A549 treated with DMSO at 1 μM for 4 hours (cell line): ENCODE measurements at places on chromosomes 6 and 20. TPM values are rescaled to one million over a fixed set of nuclear protein-coding genes. Genes with fewer than 3 reads are reported as not detected.

The ABHD16B gene
- 0.05 TPM in 1 of 5 replicates, not detected in the others for total RNA-seq

The MMP24 gene
- total RNA-seq = 18.1 to 20.7 TPM (median 19.9 TPM) in 5 replicates

The EPPIN gene
- not detected in 5 replicates for total RNA-seq

The GTSF1L gene
- not detected in 5 replicates for total RNA-seq

The SNAP91 gene
- total RNA-seq = 0.11 to 0.45 TPM (median 0.13 TPM) in 5 replicates

The ATG5 gene
- 18.3 to 27.1 TPM (median 24.5 TPM) in 5 replicates for total RNA-seq

The FERMT1 gene
- total RNA-seq = 18.0 to 23.1 TPM (median 18.5 TPM) in 5 replicates

The PPIL6 gene
- 2.2 to 3.3 TPM (median 2.7 TPM) in 5 replicates for total RNA-seq

The OR2H1 gene
- total RNA-seq = not detected in 5 replicates

The GMEB2 gene
- 8.9 to 12.1 TPM (median 11.2 TPM) in 5 replicates for total RNA-seq

The FOXA2 gene
- total RNA-seq = 14.3 to 19.5 TPM (median 17.5 TPM) in 5 replicates

The FOXC1 gene
- 6.5 to 10.0 TPM (median 8.9 TPM) in 5 replicates for total RNA-seq

The FAM217A gene
- not detected in 5 replicates for total RNA-seq

The LATS1 gene
- total RNA-seq = 6.6 to 10.2 TPM (median 9.2 TPM) in 5 replicates

The TMEM200A gene
- 0.07 to 0.08 TPM (median 0.08 TPM) in 5 replicates for total RNA-seq

The LINC00237 gene
- not detected in 5 replicates for total RNA-seq

The OXT gene
- not detected in 5 replicates for total RNA-seq

The ULBP3 gene
- total RNA-seq = 3.7 to 5.0 TPM (median 4.0 TPM) in 5 replicates

The LPIN3 gene
- total RNA-seq = 7.6 to 12.4 TPM (median 9.9 TPM) in 5 replicates

The OSBPL2 gene
- 17.9 to 22.3 TPM (median 18.9 TPM) in 5 replicates for total RNA-seq

The HLA-DRB1 gene
- not detected in 5 replicates for total RNA-seq

The GJA10 gene
- not detected in 5 replicates for total RNA-seq

The RSPO3 gene
- total RNA-seq = 116 to 130 TPM (median 127 TPM) in 5 replicates

The SAMD5 gene
- total RNA-seq = 0.69 to 1.1 TPM (median 0.79 TPM) in 5 replicates

The CLPSL2 gene
- total RNA-seq = 0.38 to 0.76 TPM (median 0.57 TPM) in 4 of 5 replicates, not detected in the other

The TMEM74B gene
- total RNA-seq = 3.6 to 4.7 TPM (median 3.9 TPM) in 5 replicates

The OSTM1 gene
- 15.2 to 27.0 TPM (median 24.6 TPM) in 5 replicates for total RNA-seq

The CRYBG1 gene
- 0.46 to 0.92 TPM (median 0.64 TPM) in 5 replicates for total RNA-seq

The CFAP206 gene
- total RNA-seq = 0.47 to 0.93 TPM (median 0.56 TPM) in 5 replicates

The YTHDF1 gene
- total RNA-seq = 57.2 to 62.0 TPM (median 59.1 TPM) in 5 replicates

The ULBP1 gene
- 0.84 to 1.1 TPM (median 1.0 TPM) in 5 replicates for total RNA-seq

The LY6G5B gene
- 3.6 to 5.8 TPM (median 5.1 TPM) in 5 replicates for total RNA-seq

The SLC4A11 gene
- total RNA-seq = 5.3 to 7.2 TPM (median 6.2 TPM) in 5 replicates

The PSORS1C2 gene
- total RNA-seq = not detected in 5 replicates

The PRSS35 gene
- total RNA-seq = 0.05 to 0.11 TPM (median 0.09 TPM) in 4 of 5 replicates, not detected in the other

The FKBP5 gene
- total RNA-seq = 9.2 to 11.2 TPM (median 10.6 TPM) in 5 replicates

The OR2H2 gene
- total RNA-seq = not detected in 5 replicates

The PROCR gene
- total RNA-seq = 101 to 129 TPM (median 125 TPM) in 5 replicates

The TRAPPC3L gene
- not detected in 5 replicates for total RNA-seq

The NOX3 gene
- not detected in 5 replicates for total RNA-seq

The SOX4 gene
- total RNA-seq = 12.3 to 21.7 TPM (median 16.2 TPM) in 5 replicates

The LY6G6F gene
- not detected in 5 replicates for total RNA-seq

The ZHX3 gene
- 4.0 to 9.0 TPM (median 5.7 TPM) in 5 replicates for total RNA-seq

The PRRT1 gene
- 0.58 to 0.95 TPM (median 0.74 TPM) in 5 replicates for total RNA-seq

The HRH3 gene
- not detected in 5 replicates for total RNA-seq

The GHRH gene
- total RNA-seq = not detected in 5 replicates
